ENCODE measurements at places on chromosomes 7 and 10. TPM values are rescaled to one million over a fixed set of nuclear protein-coding genes. Genes with fewer than 3 reads are reported as not detected.

TSPAN13 gene
- total RNA-seq: 10.2 TPM

SLC18A2 gene
- total RNA-seq: 1.2 TPM

TRIM50 gene
- total RNA-seq: not detected

STAG3 gene
- total RNA-seq: not detected

TMEM176A gene
- total RNA-seq: 35.5 TPM

CYP3A7 gene
- not detected for total RNA-seq

SPDYE11 gene
- total RNA-seq: not detected

GRCh38 chr7:84073186-84073875 lies 121.3 kb downstream of the SEMA3A start:
- no peaks in the 10 kb centered on the region for H3K4me1 ChIP-seq
- DNase-seq: no peak
- no peak overlapping the region for H3K27ac ChIP-seq
- H3K4me3 ChIP-seq: no peak overlapping the region
- no peaks in the 10 kb centered on the region for H3K36me3 ChIP-seq

DNA sequence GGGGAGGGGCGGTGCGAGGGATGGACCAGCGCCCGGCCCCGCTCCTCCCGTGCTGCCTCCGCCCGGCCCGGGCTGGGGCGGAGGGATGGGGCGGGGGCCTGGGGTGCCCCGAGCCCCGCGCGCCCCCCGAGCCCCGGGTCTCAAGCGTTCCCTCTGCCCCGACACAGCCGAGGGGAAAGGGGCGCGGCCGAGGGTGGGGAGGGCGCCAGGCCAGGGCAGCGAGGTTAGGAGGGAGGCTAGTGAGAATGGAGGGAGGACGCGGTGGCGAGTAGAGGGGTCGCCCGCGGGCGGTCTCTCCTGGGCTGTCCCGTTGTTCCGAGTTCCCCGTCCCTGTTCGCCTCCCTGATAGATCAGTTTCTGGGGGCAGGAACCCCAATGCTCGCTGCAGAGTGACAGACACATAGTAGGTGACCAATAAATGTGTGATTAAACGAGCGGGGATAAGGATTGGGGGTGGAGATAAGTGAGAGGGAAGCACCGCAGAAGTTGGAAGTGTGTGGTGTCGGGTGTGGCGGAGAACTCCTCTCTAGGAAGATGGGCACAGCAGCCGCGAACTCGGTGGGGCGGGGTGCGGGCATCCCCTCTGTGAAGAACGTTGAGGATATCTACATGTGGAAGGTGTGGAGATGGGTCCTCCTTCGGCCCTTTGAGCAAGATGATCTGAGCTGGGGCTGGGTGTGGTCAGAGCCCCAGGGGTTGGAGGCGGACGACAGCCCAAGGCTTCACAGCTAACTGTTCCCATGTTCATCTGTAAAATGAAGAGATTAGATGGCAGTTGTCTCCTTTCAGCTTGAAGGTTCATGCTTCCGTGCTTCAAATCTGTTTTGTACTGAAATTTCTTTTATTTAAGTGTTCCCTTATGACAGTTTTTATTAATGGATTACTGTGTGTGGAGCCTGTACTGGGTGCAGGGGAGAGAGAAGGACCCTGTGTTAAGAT lies 580 bp downstream of the ZNF775 start:
- no peaks in the 10 kb centered on the region for H3K27me3 ChIP-seq
- DNase-seq: no peak
- H3K36me3 ChIP-seq: no peaks in the 10 kb centered on the region
- H3K27ac ChIP-seq: peak overlapping the region; percentile 95
- peak overlapping the region; percentile 79 for H3K4me3 ChIP-seq

GRCh38 chr10:132758865-132759264 lies 27.1 kb downstream of the NKX6-2 start:
- peaks cover 84% of the 10 kb centered on the region for H3K36me3 ChIP-seq
- H3K4me3 ChIP-seq: no peak overlapping the region
- no peak overlapping the region for H3K27ac ChIP-seq

DNA sequence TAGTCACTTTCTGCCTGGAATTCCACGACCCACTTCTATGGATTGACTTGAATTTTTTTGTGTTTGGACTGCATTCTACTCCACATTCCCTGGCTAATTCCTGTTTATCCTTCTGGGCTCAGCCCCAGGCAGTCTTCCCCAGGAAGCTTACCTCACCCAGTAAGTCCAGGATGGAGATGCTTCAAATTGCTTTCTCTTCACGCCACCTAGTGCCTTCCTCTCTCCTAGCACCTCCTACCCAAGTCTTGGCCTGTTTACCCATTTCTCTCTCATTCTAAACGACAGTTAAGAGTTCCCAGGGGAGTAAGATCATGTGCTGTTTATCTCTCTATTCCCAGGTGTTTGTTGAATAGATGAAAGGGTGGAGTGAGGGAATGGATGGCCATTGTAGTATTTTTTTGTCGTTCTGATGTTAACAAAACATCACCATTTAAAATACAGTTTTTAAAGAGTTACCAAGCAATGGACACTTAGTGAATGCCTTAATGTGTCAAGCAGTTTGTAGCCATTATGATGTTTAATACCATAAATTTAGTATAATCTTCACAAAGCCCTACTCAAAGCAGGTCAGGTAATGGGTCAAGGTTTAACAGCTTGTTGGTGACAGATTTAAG lies 45.5 kb upstream of the TARP start:
- H3K27ac ChIP-seq: no peak overlapping the region
- H3K27me3 ChIP-seq: no peaks in the 10 kb centered on the region
- H3K4me3 ChIP-seq: no peak overlapping the region
- H3K36me3 ChIP-seq: no peaks in the 10 kb centered on the region
- no peak for DNase-seq

DNA sequence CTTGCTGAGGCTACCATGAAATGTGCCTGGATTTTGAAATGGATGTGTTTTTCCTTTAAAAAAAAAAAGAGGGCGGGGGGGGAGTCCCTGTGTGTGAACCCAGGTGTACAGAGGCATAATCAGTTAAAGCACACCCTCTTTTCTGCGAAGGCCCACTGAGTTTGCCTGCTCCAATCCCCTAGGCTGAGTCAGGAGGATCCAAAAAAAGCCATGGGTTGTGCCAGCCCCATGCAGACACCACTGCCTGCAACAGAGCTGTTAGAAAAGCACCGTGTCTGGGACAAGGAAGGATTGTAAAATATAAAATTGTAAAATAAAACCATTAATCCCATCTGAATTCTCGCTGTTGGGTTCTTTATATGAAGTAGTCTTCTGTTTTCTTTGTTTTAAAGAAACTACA lies 217.9 kb downstream of the ADAM12 start:
- H3K4me3 ChIP-seq: no peak overlapping the region
- no peaks in the 10 kb centered on the region for H3K4me1 ChIP-seq
- H3K27me3 ChIP-seq: no peaks in the 10 kb centered on the region
- H3K27ac ChIP-seq: no peak overlapping the region

GRCh38 chr10:4351723-4352413 lies 474.1 kb upstream of the AKR1E2 start:
- H3K36me3 ChIP-seq: no peaks in the 10 kb centered on the region
- no peak overlapping the region for H3K4me3 ChIP-seq
- no peaks in the 10 kb centered on the region for H3K27me3 ChIP-seq
- DNase-seq: no peak
- H3K27ac ChIP-seq: no peak overlapping the region

- DNase-seq: no peak
- H3K36me3 ChIP-seq: no peaks in the 10 kb centered on the region
- no peaks in the 10 kb centered on the region for H3K4me1 ChIP-seq
- no peak overlapping the region for H3K27ac ChIP-seq
- no peak overlapping the region for H3K4me3 ChIP-seq
These were observed 5.0 kb upstream of the TASOR2 start for GRCh38 chr10:5679606-5680005.

- no peaks in the 10 kb centered on the region for H3K4me1 ChIP-seq
- H3K4me3 ChIP-seq: no peak overlapping the region
These were observed 176.8 kb downstream of the C7orf25 start for GRCh38 chr7:42735081-42735480.

- peaks cover 49% of the 10 kb centered on the region for H3K4me1 ChIP-seq
- peak overlapping the region; percentile 75 for H3K27ac ChIP-seq
- no peak overlapping the region for H3K4me3 ChIP-seq
- no peaks in the 10 kb centered on the region for H3K27me3 ChIP-seq
- no peak for DNase-seq
- H3K36me3 ChIP-seq: no peaks in the 10 kb centered on the region
These were observed 94.0 kb downstream of the GRK5 start for GRCh38 chr10:119301397-119301796.

GRCh38 chr7:118285358-118285757 lies 60.9 kb downstream of the ANKRD7 start:
- no peak overlapping the region for H3K4me3 ChIP-seq
- no peak for DNase-seq
- H3K27me3 ChIP-seq: peaks cover 8% of the 10 kb centered on the region
- no peak overlapping the region for H3K27ac ChIP-seq
- no peaks in the 10 kb centered on the region for H3K4me1 ChIP-seq
- H3K36me3 ChIP-seq: no peaks in the 10 kb centered on the region

DNA sequence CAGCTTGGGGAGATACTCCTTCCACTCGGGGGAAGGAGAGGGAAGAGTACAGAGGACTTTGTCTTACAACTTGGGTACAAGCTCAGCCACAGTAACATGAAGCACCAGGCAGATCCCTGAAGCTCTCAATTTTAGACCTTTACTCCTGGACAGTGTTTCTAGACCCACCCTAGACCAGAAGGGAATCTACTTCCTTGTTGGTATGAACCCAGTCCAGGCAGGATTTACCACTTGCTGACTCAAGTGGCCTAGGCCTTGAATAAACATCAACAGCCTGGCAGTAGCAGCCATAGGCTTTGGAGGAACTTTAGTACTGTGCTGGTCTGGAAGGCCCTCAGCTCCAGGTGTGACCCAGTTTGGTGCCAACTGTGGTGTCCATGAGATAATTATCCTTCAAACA lies 173.1 kb downstream of the ADRA2A start:
- H3K36me3 ChIP-seq: no peaks in the 10 kb centered on the region
- no peak overlapping the region for H3K4me3 ChIP-seq
- H3K27me3 ChIP-seq: no peaks in the 10 kb centered on the region
- H3K27ac ChIP-seq: no peak overlapping the region
- no peaks in the 10 kb centered on the region for H3K4me1 ChIP-seq

GRCh38 chr10:12186323-12186722 lies 9.4 kb downstream of the NUDT5 start:
- H3K36me3 ChIP-seq: peaks cover 11% of the 10 kb centered on the region
- H3K27ac ChIP-seq: no peak overlapping the region
- no peak for DNase-seq
- H3K27me3 ChIP-seq: no peaks in the 10 kb centered on the region

DNA sequence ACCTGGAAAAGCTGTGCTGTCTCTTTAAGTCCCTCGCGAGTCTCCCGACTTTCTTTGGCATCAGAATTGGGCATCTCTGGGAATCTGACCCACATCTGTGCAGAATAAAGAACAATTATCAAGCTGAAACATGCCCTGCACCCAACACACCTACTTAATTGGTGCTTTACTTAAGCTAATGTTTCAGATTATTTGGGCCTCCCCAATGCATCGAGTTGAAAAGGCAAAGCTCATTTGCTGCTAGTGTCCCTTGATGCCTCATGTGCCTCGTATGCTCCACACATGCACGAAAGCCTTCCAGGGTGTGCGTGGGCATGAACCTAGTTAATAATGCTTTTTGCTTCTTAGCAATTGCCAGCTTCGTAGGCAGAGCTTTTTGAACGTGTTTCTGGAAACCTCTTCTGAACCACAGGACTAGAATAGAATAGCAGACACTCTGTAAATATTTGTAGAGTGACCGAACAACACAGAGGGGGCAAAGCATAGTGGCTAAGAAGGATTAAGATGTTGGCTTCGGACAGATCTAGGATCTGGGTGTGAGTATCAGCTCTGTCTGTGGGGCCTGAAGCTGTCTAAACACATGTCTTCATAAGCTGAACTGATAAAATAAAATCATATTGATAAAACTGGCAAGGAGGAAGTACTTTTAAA lies 26.7 kb upstream of the FGFR2 start:
- H3K36me3 ChIP-seq: no peaks in the 10 kb centered on the region
- H3K27me3 ChIP-seq: no peaks in the 10 kb centered on the region
- peaks cover 37% of the 10 kb centered on the region for H3K4me1 ChIP-seq

- DNase-seq: no peak
- no peak overlapping the region for H3K27ac ChIP-seq
- no peak overlapping the region for H3K4me3 ChIP-seq
- H3K27me3 ChIP-seq: no peaks in the 10 kb centered on the region
- peaks cover 25% of the 10 kb centered on the region for H3K4me1 ChIP-seq
- no peaks in the 10 kb centered on the region for H3K36me3 ChIP-seq
These were observed 17.1 kb downstream of the VOPP1 start for GRCh38 chr7:55555160-55555559.

GRCh38 chr10:61890881-61891409 lies 10.6 kb upstream of the ARID5B start:
- no peaks in the 10 kb centered on the region for H3K36me3 ChIP-seq
- H3K27me3 ChIP-seq: no peaks in the 10 kb centered on the region
- no peak for DNase-seq
- no peaks in the 10 kb centered on the region for H3K4me1 ChIP-seq

- no peak for DNase-seq
- H3K27ac ChIP-seq: no peak overlapping the region
These were observed 56.2 kb downstream of the GPR26 start for GRCh38 chr10:123722351-123722750.

GRCh38 chr7:46485481-46486065 lies 564.5 kb upstream of the IGFBP3 start:
- no peaks in the 10 kb centered on the region for H3K4me1 ChIP-seq
- DNase-seq: no peak
- H3K27me3 ChIP-seq: no peaks in the 10 kb centered on the region

Data from esophagus squamous epithelium (tissue), 5 donors.